ENCODE measurements at places on chromosomes 1 and 21.

GRCh38 chr1:100882698-100883097 is 11.9 kb downstream of the EXTL2 start:
- DNase-seq, result no peak

- no peak for DNase-seq
Measured at GRCh38 chr1:161198897-161199431, at the start of gene ADAMTS4. Gene ADAMTS4 (minus strand): TSS chr1:161199054. CDS start chr1:161198627, 427 bp downstream.

DNA sequence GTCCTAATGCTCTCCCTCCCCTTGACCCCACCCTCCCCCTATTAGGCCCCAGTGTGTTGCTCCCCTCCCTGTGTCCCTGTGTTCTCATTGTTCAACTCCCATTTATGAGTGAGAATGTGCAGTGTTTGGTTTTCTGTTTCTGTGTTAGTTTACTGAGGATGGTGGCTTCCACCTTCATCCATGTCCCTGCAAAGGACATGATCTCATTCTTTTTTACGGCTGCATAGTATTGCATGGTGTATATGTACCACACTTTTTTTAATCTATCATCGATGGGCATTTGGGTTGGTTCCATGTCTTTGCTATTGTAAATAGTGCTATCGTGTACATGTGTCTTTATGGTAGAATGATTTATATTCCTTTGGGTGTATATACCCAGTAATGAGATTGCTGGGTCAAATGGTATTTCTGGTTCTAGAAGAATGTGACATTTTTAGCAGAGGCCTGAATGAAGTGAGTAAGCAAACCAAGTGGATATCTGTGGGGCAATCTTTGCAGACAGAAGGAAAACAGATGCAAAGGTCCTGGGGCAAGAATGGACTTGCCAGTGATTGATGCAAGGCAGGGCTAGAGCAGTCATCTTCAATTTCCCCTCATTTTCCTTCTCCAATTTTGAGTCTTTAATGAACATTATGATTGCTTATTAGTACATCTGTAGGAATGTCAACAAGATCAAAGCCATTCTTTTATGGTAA is 50.2 kb downstream of the UBE4B start:
- DNase-seq, result no peak

GRCh38 chr1:27004471-27005165 is 8.0 kb downstream of the TENT5B start:
- DNase-seq, result no peak

GRCh38 chr1:165884690-165885304 is 57.4 kb downstream of the UCK2 start:
- DNase-seq, result no peak

- DNase-seq, result no peak
Measured at GRCh38 chr1:37284053-37284452, 190.3 kb upstream of the ZC3H12A start.

GRCh38 chr21:42075686-42076471 is 4.8 kb downstream of the UMODL1 start:
- no peak for DNase-seq

DNA sequence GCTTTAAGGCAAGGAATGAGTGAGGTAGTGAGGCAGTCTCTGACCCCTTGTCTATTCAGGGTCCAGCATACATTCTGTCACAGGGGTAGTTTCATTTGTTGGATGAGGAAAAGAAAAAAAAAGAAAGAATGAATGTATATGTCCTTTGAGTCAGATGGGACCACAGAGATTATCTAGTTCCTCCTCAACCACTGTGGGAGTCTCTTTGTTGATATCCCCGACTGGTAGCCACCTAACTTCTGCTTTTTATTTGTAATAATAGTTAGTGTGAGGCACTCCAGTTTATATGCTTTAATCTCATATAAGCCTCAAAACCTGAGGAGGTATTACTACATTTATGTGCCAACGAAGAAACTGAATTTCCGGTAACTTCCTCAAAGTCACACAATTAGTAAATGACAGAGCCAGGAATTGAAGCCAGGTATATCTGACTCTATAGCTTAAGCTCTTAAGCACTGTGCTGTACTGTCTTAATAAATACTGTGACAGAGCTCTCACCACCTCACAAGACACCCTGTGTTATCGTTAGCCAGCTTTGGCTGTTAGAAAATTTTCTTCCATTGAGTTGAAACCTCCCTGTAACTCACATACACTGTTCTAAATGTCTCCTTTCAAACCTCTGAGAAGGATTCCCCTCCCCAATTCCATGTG is 82.2 kb downstream of the MDM4 start:
- DNase-seq, result no peak

- DNase-seq, result no peak
Measured at GRCh38 chr21:42489006-42489563, 6.9 kb downstream of the RSPH1 start.

DNA sequence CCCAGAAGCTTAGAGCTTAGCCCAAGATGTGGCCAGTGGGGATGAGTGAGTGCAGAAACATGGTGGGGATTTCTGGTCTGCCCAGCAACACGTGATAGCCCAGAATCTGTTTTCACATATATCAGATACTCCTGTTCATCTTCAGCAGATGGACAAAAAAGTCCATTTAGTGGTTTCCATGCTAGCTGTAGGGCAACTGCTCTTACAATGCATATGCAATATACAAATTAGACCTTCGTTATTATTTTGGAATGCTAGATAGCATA is 96.9 kb upstream of the SGIP1 start:
- no peak for DNase-seq

DNA sequence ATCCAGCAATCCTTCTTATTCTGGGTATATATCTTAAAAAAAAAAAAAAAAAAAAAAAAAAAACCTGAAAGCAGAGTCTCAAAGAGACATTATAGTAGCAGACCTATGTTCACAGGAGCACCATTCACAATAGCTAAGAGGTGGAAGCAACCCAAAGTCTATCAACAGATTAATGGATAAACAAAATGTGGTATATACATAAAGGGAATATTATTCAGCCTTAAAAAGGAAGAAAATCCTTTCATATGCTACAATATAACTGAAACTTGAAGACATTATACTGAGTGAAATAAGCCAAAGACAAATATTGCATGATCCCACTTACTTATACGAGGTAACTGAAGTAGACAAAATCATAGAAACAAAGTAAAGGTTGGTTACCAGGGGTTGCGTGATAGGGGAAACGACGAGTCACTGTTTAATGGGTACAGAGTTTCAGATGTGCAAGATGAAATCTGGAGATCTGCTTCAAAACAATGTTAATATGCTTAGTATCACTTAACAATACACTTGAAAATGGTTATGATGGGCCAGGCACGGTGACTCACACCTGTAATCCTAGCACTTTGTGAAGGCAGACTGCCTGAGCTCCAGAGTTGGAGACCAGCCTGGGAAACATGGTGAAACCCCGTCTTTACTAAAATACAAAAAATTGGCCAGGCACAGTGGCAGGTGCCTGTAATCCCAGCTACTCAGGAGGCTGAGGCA is 29.5 kb downstream of the PIK3R3 start:
- DNase-seq, result no peak

DNA sequence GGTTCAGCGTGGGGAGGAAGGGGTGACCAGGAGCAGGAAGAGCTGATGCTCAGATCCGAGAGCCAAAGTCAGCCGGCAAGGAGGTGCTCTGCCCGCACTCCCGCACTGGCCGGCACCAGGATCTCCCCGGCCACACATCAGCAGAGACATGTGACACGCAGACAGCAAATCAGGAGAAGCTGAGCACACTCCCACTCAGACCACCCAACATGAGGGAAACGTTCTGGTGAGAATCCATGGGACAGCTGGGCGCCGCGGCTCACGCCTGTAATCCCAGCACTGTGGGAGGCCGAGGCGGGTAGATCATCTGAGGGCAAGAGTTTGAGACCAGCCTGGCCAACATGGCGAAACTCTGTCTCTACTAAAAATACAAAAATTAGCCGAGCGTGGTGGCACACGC is 18.6 kb upstream of the PTTG1IP start:
- no peak for DNase-seq

DNA sequence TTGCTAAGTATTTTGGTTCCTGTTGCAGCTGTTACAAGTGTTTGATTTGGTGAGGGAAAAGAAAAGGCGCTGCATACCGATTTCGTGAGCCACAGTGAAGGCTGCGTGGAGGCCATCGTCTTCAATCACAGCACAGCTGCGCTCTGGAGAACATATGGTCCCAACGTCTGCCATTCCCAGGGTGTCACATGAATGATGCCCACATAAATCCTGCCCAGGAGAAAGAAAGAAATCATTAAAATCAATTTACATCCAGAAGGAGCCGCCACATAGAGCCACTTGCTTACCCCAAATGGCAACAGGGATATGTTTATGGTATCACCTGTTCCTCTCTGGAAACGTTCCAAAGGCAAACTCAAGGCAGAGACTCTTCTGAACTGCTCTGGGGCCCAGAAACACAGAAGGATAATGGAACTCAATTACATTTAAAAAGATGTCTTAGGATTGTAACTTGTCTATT is 12.2 kb downstream of the ADAMTS5 start:
- no peak for DNase-seq

DNA sequence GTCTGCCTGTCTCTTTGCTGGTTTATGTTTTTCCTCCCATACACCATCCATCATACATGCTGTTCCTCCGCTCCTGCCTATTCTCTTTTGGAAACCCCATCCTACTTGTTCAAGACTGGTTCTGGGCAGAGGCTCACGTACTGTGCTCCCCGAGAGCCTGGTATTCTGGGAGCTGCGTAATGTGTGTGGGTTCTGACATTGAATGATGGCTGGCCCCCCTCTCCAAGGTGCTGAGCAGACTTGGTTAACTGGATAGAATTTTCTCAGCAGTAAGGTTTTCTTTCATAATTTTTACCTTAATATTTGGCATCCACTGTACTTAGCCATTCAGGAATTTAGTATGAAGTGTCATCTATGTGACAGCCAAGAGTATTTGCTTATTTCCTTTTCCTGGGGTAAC is 26.6 kb downstream of the COQ8A start:
- DNase-seq, result no peak

DNA sequence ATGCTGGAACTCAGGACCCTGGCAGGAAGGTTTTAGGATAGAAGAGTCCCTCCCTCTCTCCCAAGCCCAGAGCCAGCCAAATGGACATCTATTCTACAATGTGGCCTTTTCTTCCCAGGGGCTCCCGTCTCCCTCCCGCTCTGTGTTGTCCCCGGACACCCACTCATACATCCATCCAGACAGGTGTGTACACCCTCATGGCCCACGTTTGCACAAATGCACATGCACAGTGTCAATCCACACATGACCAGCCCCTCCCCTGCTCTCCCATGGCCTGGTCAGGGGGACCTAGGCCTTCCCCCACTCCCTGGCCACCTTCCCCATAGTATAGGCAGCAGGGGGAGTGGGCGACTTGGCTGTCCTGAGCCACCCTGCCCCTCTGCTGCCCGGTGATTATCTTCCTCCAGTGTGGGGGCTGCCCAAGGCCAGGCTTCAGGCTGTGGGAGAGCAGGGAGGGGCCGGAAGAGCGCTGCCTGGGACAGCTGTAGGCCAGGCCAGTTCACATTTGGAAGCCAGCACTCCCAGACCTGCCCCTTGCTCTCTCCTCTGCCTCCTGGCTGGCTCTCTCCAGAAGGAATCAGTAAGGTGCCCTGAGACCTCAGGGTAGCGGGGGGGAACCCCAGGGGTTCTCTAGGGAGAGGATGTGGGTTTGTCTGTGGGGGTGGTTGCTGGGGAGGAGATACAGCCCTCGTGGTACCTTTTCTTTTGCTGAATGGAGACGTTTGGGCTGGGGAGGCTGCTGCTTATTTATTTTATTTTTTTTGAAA is 4.1 kb upstream of the PTPN7 start:
- DNase-seq, result peak; percentile 91

DNA sequence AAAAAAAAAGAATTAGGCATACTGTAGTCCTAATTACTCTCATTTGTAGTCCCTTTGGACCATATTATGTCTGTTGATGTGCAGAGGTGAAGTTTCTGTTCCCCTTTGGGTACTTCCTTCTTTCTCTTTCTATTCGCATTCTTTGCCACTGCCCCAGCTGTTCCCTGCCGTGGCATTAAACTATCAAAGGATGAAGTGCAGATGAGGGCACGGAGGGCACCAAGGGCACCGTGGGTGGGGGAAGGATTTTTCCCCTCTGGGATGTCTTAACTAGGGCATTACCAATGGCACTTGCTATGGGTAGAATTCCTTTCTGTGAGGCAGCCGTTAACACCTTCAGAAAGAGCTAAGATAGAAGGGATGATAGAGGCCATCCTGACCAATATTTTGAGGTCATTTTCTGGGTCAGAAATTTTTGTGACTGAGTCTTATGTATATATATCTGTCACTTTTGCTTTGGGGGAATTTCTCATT is 4.9 kb upstream of the MAPKAPK2 start:
- no peak for DNase-seq

DNA sequence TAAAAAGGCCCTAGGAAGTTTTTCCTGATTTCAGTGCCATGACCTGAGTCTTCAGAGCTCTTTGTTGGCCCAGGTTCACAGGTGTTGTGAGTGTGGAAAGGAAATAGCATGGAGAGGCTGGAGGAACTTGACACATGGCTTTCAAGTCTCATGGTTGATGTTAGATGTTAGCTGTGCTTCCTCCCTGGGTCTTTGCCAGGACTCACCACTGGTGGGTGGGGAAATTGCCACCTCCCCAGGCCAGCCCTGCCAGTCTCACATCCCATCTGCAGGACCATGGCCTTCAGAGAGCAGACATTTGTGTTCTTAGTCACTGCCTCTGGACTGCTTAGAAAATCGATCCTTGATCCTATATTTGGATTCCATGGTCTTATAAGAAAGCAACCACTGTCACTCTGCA is 383.2 kb downstream of the DISC1 start:
- DNase-seq, result no peak

GRCh38 chr1:185292237-185292636 is 24.8 kb downstream of the IVNS1ABP start:
- DNase-seq, result no peak

DNA sequence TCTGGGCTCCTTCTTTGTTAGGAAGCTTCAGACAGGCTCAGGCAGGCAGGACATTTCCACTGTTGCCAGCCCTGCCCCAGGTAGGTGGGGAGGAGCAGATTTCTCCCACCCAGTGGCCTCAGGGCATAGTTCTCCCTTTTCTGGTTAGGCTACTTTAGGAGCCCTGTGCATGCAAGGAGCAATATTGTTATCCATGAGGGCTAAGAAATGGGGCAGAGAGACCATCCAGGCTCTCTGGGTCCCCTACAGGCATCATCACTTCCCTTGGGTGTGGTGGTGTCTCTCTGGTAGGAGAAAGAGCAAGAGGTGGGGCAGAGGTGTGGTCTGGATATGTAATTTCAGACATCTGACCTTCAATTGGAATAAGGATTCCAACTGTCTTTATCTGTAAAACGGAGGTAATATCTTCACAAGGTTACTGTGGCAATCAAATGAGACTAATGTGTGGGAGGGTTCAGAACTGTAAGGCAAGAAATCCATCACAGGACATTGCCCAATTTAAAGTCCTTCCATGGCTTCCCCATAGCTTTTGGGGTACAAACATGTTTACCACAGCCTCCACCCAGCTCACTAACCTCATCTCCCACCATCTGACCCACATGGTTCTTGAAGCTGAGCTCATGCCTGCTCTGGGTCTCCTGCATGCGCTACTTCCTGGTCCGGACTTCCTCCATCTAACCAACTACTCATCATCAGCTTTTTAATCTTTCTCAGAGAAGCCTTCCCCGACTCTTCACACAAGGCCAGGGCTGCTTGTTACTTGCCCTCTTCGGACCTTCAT is 26.1 kb downstream of the PCAT6 start:
- DNase-seq, result peak; percentile 51
